ENCODE measurements at places on chromosomes 16 and 17.

DNA sequence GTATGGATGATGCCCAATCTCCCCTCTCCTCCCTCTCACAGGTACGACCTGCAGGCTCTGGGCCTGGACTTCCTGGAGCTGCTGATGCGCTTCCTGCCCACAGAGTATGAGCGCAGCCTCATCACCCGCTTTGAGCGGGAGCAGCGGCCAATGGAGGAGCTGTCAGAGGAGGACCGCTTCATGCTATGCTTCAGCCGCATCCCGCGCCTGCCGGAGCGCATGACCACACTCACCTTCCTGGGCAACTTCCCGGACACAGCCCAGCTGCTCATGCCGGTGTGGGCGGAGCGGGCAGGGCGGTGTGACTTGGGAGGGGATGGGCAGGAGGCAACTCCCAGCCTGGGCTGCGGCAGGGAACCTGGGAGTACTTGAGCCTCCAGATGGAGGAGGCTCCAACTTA lies 18.1 kb downstream of the SPATA32 start:
- DNase-seq: no peak

DNA sequence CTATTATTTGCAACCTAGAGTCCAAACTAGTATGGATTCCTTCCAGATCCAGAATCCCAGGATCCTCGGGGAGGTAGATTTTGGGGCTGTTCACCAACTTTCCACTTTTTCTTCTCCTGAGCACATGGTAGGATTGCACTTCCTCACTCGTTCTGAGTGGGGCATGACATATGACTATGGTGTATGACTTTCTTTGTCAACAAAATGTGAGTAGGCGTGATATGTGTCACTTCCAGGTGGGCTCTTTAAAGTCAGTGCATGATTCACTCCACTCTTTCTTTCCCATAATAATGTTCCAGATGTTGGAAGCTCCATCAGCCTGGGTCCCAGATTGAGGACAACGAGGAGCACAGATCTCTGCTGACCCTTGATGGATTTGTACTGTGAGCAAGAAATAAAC lies 21.5 kb downstream of the IRX5 start:
- no peak for DNase-seq

- DNase-seq: no peak
Observed at GRCh38 chr16:20504418-20504817, 53.1 kb downstream of the ACSM2A start.

DNA sequence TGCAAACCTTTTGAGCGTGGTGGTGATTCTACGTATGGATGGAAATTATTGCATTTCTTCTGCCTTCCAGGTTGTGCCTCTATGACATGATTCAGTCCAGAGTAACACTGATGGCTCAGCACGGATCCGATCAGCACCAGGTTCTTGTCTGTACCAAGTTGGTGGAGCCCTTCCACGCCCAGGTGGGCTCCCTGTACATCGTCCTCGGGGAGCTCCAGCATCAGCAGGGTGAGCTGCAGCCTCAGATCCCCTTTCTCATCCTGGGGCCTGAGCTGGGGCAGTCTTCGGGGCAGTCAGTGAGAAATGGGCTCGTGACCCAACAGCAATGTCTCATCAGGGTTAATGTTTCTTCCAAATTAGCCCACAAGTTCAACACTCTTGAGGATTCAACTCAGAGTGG lies 9.3 kb upstream of the CDK3 start:
- DNase-seq: no peak

- no peak for DNase-seq
Observed at GRCh38 chr17:10681866-10682446, 15.4 kb downstream of the SCO1 start.

- no peak for DNase-seq
Observed at GRCh38 chr17:66726371-66726770, 108.5 kb upstream of the CACNG5 start.

GRCh38 chr17:41656249-41657023 lies 32.1 kb upstream of the KRT17 start:
- DNase-seq: no peak

DNA sequence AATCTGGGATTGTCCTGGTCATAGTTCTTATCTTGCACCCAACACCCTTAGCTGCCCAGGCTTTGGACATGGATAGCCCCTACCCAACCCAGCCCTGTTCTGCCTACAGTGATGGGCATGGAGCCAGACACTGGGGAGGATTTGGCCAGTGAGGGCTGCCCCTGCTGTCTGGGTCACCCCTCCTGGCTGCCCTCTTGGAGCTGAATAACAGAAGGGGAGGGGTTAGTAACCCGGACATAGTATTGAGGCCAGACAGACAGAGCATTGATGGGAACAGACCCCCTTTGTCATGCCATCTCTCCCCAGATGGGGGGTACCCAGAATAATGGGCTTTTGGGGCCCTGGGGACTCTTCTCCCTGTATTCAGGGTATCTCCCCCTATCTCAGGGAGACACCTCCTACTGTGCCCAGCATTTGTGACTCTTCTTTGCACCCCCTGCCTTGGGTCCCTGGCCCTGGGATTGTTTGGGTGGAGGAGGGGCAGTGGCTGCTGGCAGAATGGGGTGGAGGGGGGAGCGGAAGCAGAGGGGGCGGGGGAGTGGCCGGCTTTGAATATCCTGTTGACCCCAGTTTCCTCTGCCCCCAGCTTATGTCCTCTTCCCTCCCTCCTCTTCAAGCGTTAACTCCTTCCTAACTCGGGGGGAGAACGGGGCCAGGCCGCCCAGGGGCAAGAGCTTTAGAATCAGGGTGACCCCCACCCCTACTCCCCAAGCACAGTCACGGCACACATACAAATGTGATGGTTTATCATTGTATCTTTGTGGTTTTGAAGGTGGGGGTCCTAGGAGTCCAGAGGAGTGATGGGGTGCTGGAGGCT lies 17.0 kb downstream of the GJD3 start:
- no peak for DNase-seq

DNA sequence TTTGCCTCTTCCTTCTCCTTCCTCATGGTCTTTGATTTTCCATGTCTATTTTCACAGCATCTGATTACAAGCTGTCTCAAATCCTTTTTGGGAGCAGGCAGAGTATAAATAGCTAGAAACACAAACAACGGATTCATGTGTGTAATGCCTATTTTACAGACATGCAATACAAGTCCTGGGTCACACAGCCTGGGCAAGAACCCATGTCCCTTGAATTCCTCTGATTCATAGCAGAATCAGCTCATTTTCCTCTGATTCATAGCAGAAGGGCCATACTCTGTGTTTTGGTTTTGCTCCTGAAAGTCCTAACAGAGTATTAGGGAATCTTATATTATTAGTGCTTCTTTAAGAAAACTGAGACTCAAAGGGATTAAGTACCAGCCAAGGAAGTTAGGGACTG lies 71.3 kb downstream of the IRX5 start:
- no peak for DNase-seq

DNA sequence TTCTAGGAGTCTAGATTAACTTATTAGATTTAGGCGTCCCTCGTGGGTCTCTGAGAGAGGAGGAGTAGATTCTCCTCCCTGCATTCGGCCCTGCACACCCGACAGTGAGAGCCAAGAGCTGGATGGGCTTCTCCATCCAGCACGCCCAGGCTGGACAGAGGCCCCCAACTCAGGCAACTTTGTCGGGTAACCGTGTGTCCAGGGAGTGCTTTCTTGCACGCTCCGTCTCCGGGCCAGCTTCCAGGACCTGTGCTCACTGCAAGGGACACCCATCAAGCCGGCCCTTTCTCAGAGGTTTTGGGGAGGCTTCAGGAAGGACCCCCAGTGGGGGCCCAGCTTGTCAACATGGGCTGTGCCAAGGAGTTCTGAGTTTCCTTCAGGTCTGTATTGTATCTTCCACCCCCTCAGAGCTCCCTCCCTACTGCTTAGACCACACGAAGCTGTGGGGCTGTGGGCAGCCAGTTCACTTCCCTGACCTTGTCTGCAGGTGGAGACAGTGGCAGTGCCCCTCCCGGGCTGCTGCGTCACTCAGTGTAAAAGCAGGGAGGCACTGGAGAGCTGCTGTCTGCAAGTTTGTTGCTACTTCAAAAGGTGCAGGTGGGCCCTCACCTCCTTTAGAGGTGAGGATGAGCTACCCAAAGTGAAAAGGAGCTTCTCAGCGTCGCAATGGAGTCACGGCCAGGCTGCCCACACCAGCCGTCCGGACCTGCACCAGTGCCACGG lies 24.0 kb upstream of the C16orf78 start:
- DNase-seq: no peak

GRCh38 chr16:15032547-15033308 lies 23.1 kb downstream of the NTAN1 start:
- DNase-seq: no peak

DNA sequence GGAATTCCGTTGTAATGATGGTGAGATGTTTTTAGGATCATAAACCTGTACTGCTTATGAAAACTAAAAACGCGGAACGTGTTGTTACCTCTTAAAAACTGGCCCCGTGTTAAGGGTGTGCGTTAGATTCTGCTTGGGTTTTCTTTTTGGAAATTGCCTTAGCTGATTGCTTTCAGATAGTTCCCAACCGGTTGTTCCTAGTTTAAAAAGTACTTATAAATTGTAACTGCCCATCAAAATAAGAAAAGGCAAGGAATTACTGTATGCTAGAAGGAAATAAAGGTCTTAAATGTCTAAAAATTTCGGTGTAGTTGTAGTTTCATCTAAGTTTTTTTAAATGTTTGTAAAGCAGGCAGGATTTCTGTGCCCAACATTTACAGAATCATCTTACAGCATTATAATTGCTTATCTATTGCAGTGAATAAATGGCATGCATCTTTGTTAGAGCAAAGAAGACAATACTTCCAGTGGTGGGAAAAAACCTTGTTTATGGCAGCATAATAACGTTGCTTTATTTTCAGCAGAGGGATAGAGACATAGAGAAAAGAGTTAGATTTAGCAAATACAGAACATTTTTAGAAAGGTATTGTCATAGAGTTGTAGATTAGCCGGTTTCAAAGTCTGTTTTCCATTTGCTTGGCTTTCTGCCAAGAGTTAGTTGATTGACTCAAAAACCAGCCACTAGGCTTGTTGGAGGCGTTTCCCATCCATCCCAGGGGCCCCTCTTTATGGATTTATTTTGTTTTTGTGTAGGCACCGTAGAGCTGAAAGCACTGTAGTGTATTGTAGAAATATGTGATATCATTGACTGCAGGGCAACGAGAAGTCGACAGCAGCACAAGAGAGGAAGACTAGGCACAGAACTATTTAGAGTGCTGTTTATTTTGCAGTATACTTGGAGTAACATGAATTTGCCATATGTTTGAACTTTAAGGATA lies 1.7 kb downstream of the PPM1D start:
- peak; percentile 27 for DNase-seq

DNA sequence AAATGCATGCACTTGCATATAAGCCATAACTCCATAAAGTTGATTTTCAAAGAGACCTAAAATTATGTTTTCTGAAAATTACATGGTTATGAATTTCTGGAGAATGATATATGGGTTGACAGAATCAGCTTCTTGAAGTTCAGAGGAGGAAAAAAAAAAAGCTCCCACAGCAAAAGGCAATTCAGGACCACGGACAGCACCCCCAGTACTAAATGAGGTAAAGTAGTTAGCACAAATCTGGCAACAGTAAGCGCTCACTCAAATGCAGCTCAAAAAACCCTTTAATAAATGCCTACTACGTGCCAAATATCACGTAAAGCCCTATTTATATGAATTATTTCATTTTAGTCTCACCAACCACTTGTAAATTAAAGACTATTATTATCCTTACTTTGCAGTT lies 135.2 kb downstream of the SHISA9 start:
- DNase-seq: no peak

DNA sequence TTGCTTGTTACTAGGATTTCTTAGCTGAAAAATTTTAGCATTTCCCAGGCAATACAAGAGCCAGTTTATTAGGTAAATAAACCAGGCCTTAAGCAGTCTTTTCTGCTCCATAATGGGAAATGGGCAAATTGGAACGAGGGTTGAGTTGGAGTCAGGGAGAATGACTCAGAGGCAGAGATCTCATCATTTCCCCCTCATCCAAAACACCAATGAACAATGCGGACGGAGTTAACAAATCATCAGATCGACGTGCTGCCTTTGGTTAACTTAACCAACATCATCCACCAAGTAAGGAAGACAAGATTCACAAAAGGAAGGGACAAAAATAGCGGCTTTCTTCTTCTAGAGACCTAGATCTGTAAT lies 243.5 kb downstream of the STX8 start:
- DNase-seq: no peak

DNA sequence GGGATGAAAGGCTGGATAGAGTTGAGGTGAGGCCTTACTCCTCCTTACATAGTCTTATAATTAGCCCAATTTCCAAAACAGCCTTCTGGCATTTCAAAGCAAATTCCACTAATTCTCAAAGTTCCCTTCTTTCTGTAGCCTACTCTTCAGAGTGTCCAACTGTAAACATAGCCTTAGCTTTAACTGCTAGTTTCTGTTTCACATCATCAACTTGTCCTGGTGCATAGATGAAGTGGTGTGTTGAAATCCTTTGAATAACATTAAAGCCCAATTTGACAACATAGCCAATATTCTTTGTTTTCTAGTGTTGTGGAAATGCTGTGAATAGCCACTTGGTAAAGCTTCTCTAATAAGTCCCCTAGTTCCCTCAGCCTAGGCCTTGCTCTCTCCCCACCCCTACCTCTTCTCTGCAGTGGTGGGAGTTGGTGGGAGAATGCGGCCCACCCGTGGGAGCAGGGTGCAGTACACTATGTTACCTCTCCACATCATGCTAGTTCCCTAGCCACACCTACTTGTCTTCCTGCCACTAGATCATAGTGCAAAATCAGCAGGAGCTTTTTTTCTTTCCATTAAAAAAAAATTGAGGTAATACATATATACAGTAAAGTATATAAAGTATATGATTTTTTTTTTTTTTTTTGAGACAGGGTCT lies 127.0 kb upstream of the HAS3 start:
- no peak for DNase-seq

GRCh38 chr16:59220011-59220410 lies 485.9 kb upstream of the GOT2 start:
- DNase-seq: no peak

GRCh38 chr17:77503916-77504651 lies 363.3 kb downstream of the SEC14L1 start:
- DNase-seq: no peak

DNA sequence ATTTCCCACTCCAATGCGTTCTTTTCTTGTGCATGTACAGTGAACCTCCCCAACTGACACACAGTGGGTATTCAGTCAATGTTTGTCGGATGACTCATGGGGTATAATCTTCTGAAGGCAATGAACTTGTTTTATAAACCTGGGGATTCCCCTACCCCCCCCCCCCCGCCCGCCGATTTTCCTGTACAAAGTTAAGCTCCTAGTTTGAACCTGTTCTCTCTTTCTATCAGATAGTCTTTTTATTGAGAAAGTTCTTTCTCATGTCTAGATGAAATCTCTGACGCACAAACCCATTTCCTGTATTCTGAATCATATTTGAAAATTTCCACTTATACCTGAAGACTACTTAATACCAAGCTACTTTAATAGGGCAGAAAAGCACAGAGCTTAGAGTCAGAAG lies 338.3 kb downstream of the CA10 start:
- no peak for DNase-seq

- no peak for DNase-seq
Observed at GRCh38 chr17:2319051-2319450, 15.3 kb downstream of the SRR start.

GRCh38 chr17:45936610-45937009 lies 42.3 kb downstream of the MAPT start:
- no peak for DNase-seq

GRCh38 chr17:68353111-68353521 lies 61.8 kb downstream of the ARSG start:
- DNase-seq: no peak
